NCI-H1092 treated with DMSO at 0.1 percent for 48 hours (cell line): ENCODE measurements at places on chromosomes 2 and 18.

DNA sequence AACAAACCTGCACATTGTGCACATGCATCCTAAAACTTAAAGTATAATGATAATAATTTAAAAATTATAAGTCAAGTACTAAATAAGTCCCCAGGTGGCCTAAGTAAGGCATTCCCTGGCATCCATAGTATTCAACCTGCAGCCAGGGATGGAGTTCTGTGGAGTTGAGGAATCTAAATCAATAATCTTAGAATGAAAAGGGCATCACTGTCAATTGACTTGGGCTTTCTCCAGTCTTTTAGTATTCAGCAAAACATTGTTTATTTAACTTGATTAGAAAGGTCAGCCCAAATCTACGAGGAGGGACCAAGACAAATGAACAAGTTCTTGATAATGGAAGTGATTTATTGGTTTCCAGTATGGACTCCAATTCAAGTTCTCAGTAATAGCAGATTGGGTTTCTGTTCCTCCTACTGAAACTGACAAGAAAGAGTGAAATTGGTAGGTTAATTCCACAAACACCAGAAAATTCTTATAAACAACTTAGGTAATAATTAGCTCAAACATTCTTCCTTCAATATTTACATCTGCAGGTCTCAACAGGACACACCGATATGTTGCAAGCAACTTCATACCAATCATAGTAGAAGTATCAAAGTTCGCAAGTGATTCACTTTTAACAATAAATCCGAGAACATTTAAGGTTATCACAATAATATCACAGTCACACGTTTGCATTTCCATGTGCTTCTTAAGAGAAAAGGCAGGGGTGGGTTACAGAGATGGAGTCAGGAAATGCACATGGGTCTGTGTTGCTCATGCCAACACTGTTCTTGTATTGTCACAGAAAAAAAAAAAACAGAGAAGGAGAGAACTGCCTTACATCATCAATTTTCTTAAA, 51.7 kb upstream of the EHBP1 start:
- no peak for DNase-seq

DNA sequence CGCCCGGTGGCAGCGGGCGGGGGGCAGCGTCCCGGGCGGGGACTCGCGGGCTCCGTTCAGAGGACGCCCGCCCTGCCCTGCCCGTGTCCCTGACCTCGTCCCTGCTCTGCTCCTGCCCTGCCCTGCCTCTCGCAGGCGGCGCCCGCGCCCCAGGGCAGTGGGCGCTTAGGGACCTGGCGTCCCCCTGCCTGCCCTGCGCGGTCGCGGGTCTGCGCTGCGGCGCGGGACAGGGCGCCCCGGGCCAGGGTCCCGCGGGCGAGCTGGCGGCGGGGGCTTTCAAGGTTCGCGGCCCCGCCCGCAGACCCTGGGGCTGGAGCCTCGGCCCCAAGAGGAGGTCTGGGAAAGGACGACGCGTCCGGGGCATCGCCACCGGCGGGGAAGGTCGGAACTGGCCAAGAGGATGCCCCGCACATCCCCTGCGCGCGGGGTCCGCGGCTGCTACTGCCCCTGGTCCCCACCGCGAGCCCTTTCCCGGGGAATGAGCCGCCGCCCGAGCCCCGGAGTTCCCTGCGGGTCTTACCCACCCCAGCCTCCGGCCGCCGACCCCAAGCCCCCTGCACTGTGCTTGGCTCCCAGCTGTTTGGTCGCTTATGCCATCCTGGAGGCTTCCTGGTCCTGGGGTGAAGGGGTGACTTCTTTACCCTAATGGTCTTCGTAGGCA, 679 bp downstream of the RNF144A start:
- peak; percentile 17 for DNase-seq

- DNase-seq, result no peak
These were observed 239.4 kb downstream of the CDH7 start for GRCh38 chr18:65990174-65990690.

- no peak for DNase-seq
These were observed 18.4 kb downstream of the KCNK3 start for GRCh38 chr2:26710743-26711456.

DNA sequence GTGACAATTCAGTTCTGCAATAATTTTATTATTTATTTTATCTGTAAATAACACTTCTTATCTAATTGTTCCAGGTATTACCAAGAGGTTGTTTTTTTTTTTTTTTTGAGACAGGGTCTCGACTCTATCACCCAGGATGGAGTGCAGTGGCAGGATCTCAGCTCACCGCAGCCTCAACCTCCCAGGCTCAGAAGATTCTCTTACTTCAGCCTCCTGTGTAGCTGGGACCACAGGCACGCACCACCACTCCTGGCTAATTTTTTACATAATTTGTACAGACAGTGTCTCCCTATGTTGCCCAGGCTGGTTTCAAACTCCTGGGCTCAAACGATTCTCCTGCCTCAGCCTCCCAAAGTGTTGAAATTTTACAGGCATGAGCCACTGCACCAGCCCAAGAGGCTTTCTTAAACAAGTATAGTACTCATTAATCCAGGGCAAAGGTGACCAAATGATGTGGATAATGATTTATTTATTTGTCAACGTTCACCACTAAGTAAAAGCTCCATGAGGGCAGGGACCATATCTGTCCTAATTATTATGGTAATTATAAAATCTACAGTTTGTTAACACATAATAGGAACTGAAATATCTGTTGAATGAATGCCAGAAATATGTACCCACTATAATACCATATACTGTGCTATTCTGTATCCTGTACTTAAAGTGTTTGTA, 12.0 kb downstream of the STK17B start:
- DNase-seq, result no peak
